ENCODE measurements at places on chromosomes 11 and 22. TPM values are rescaled to one million over a fixed set of nuclear protein-coding genes. Genes with fewer than 3 reads are reported as not detected.

VPREB1 gene
- total RNA-seq, result not detected

LRRN4CL gene
- 0.39 TPM for total RNA-seq

OSBP2 gene
- 4.2 TPM for total RNA-seq

CDKN1C gene
- total RNA-seq, result 19.2 TPM

GALNT18 gene
- 42.5 TPM for total RNA-seq

FGF3 gene
- 2.5 TPM for total RNA-seq

PLEKHB1 gene
- total RNA-seq, result 0.78 TPM

TYMP gene
- 9.0 TPM for total RNA-seq

ST14 gene
- total RNA-seq, result not detected

DNA sequence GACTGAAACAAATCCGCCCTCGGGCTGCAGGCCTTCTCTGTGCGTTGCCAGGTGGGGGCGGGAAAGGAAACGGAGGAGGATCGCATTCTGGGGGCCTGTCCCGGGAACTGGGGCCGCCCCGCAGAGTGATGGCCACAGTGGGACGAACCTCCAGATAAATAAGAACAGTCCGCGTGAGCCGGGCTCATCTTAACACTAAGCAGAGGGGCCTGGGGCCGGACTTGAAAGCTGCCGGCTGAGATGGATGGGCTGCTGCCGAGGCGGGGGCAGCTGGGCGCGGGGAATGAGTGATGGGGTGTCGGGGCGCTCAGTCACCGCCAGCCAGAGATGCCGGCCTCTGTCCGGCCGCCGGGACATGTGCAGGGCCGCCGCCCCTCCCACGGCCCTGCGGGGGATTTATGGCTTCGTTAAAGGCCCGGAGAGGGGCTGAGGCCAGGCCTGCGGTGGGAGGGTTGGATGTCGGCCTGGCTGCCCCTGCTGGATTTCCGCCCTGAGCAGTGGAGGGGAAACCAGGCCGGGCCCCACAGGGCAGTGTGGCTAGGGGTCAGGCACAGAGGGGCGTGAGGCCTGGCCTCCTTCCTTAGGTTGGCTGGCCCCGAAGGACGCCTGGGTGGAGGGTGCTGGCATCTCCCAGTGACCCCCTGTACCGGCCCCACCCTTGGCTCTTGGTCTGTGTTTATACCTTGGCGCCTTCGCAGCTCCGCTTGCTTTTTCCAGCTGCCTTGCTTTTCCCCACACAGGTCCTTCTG, 45.3 kb upstream of the CD82 start:
- no peak for DNase-seq

GRCh38 chr11:12279672-12280108, 97.7 kb upstream of the PARVA start:
- DNase-seq, result no peak

GRCh38 chr22:36027935-36028645, 534 bp downstream of the RBFOX2 start:
- peak; percentile 88 for DNase-seq

GRCh38 chr11:105937331-105937730, 84.7 kb downstream of the MSANTD4 start:
- DNase-seq, result no peak

DNA sequence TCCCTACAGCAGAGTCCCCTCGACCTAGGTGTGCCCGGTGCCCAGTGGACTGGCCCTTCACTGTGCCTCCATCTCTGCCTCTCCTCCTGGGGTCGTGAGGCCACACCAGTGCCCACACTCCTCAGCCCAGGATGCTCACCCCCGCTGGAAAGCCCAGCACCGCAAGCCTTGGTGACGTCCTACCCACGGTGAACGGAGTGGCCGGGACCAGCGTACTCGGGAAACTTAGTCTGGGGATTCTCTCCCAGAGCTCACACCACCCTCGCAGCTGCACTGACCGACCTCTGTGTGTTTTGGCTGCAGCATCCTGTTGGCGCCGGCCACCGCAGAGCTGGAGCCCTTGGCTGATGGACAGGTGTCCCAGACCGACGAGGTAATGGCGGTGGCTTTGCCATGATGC, 35.5 kb upstream of the KRTAP5-7 start:
- peak; percentile 80 for DNase-seq

- no peak for DNase-seq
Observed at GRCh38 chr22:39266398-39267030, 21.7 kb upstream of the PDGFB start.

DNA sequence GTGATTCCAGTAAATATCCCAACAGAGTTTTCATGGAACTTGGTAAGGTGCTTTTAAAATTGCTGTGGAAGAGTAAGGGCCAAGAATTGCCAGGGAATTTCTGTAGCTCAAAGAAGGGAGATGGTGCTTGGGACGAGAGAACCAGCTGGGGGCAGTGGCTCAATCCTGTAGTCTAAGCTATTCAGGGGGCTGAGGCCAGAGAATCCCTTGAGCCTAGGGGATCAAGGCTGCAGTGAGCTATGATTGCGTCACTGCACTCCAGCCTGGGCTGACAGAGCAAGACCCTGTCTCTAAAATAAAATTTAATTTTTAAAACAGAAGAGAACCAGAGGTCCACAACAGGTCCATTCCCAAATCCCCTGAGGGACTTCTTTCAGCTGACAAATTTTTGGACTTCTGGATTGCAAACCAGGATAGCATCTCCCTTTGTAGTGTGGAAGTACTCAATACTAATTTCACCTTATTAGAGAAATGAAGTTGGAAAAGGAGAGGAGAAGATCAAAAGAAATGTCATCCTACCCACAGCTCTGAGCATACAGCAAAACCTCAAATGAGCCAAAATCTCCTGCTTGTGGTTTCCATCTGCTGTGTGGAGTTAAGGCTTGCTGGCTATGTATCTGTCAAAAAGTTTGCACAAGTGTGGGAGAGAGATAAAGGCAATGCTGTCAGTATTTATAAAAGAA, 59.2 kb upstream of the CLPB start:
- no peak for DNase-seq

- no peak for DNase-seq
Observed at GRCh38 chr11:606245-606644, 9.5 kb downstream of the IRF7 start.

DNA sequence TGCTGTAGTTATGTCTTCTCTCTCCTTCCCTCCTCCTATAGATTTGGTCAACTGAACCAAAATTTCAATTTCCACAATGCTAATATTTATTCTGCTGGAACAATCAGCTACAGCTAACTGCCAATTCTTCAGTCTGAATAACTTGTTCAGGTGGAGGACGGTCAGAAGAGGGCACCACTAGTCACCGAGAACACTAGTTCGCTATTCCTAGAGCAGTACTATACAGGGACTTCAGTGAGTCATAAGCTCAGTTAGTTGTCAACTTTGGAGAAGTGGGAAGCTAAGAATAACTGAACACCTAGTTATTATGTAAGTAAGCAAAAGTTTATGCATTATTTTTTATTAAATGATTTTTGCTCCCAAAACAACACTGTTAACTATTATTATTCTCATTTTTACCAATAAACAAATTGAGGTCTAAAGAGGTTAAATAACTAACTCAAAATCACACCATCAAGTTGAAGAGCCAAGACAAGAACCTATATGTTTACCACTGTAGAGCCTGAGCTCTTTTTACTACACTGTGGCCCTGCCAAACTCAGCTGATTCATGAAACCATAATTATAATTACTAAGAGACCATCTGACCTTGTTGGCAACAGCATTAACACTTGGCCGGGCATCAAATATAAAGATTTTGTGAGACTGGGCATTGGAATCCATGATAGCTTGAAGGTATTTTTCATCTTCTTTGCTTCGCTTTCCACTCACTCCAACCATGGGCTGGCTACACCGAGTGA, 59.0 kb downstream of the CEP57 start:
- no peak for DNase-seq

DNA sequence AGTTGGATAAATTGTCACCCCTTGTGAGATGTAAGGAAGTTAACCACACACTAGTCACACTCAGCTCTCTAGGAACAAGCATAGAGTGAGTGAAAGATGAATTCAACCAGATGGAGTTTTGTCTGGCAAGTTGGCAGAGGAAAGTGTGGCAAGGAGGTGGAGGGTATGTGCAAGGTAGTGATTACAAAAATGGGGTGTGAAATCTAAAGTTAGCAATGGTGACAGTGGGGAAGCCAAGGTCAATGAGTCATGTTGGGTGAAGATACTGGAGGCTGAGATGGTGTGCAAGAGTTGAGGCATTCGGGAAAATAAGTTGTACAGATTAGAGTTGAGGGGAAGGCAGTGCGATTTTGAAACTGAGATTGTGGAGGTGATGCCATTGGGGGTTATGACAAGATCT, 33.7 kb downstream of the MRGPRX2 start:
- DNase-seq, result no peak

- DNase-seq, result peak; percentile 80
Observed at GRCh38 chr11:12540913-12541582, 133.2 kb upstream of the TEAD1 start.

GRCh38 chr11:118286545-118286944, 18.0 kb upstream of the CD3E start:
- no peak for DNase-seq

DNA sequence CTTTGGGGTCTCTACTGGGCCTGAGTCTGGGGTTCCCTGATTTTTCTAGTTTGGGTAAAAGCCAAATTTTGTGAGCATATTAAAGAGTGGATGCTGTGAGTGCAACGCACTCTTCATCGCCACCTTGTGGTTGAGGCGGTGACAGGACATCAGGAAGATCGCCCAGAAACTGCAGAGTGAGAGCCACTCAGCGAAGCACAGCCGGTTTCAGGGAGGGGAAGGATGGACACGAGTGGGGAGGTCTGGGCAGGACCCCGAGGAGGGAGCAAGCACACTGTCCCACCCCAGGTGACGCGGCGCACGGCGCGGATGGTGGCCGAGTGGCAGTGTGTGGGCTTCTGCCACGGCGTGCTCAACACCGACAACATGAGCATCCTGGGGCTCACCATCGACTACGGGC, 9.1 kb downstream of the SELENOO start:
- no peak for DNase-seq

- peak; percentile 66 for DNase-seq
Observed at GRCh38 chr22:32336771-32337424, 20.8 kb upstream of the RFPL3 start.

GRCh38 chr11:120021978-120022377, 115.9 kb downstream of the TRIM29 start:
- DNase-seq, result no peak

DNA sequence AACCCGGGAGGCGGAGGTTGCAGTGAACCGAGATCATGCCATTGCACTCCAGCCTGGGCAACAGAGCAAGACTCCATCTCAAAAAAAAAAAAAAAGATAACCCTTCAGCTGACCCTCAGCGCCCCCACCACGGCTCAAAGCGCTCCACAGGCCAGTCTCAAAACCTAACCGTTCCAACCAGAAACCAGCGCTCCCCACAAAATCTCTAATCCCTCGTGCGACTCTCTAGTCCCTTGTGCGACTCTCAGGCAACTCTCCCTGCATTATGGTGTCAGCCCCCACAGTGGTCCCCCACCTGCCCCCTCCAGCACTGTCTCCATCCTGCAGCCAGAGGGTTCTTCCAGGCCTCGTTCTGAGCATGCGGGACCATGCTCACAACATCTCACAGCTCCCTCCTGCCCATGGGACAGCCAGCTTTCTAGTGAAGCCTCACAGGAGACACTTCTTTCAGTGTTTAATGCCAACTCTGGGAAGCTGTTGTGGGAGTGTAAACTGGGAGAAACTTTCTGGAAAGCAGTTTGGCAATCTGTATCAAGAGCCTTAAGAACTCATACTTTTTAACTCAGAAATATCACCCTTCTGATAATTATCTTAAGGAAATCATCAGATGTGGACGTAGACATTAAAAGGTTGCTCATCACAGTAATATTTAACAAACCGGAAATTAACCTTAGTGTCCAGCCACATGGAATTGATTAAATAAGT, 4.2 kb upstream of the RASGRP2 start:
- no peak for DNase-seq

GRCh38 chr11:92061456-92062062, 163.1 kb upstream of the FAT3 start:
- DNase-seq, result no peak

DNA sequence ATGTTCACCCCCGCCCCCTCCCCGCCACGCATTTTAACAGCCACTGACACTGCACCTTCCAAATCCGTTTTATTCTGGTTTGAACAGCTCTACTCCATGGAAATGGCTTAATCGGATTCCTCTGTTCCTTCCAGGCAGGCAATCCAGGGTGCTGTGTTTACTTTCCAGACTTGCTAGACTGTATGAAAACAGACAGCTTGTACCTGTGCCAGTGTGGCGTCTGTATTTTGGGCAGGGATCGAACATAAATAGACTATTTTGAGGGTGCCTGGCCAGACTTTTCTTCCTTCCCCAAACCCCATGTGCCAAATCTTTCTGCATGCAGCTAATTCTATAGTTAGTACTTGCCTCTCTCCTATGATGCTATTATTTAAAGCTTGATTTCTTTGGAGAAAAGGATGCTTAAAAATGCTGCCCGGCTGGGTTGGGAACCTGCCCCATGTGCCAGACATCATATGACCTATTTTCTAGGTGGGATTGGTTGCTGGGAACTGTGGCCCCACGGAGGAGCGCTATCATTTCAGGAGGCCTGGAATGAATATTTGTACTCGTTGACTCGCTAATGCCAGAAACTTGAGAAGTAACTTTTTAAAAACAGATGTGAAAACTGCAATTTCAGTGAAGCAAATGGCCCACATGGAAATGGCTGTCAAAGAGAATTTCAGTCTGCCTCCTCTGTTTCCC, 814.8 kb downstream of the BRD1 start:
- no peak for DNase-seq

- no peak for DNase-seq
Observed at GRCh38 chr11:36744375-36745168, 146.5 kb upstream of the RAG2 start.

- DNase-seq, result no peak
Observed at GRCh38 chr11:124115782-124116616, 749 bp downstream of the VWA5A start.

Measured in osteocyte (in vitro differentiated cells).